ENCODE measurements at places on chromosomes 2 and 18. TPM values are rescaled to one million over a fixed set of nuclear protein-coding genes. Genes with fewer than 3 reads are reported as not detected.

Gene EPAS1
- total RNA-seq, result 50.8 TPM

Gene PRSS56
- total RNA-seq, result not detected

Gene ZEB2
- total RNA-seq, result 22.5 TPM

Gene ABCG5
- not detected for total RNA-seq

Gene UXS1
- 39.9 TPM for total RNA-seq

Gene PGAP1
- total RNA-seq, result 22.5 TPM

Gene EFR3B
- 0.60 TPM for total RNA-seq

Gene KATNAL2
- 1.7 TPM for total RNA-seq

Gene UGT1A1
- total RNA-seq, result not detected

Gene SOX11
- total RNA-seq, result not detected

Gene LYPD6B
- total RNA-seq, result not detected

Gene TUBB8B
- total RNA-seq, result not detected

Gene TUBA3E
- not detected for total RNA-seq

Gene KLHL29
- 4.0 TPM for total RNA-seq

Gene XPO1
- total RNA-seq, result 130 TPM

Gene LANCL1
- 49.1 TPM for total RNA-seq

Gene ASB18
- total RNA-seq, result not detected

Gene RESP18
- total RNA-seq, result not detected

Gene SRD5A2
- total RNA-seq, result not detected

Gene SLC4A3
- total RNA-seq, result not detected

Gene DNAH6
- 1.5 TPM for total RNA-seq

Gene ITSN2
- total RNA-seq, result 72.4 TPM

Gene SPDYA
- 1.5 TPM for total RNA-seq

Gene ALPG
- total RNA-seq, result not detected

Gene SNORC
- 4.1 TPM for total RNA-seq

Gene SPC25
- 25.2 TPM for total RNA-seq

Gene TRIM43
- total RNA-seq, result not detected

Gene FAM228A
- total RNA-seq, result 0.14 TPM

Gene SMAD7
- 21.7 TPM for total RNA-seq

Gene IL1R1
- total RNA-seq, result 14.3 TPM

Gene SP5
- 1.4 TPM for total RNA-seq

Gene FLACC1
- total RNA-seq, result 3.3 TPM

Gene CACNB4
- 0.56 TPM for total RNA-seq

Gene G6PC2
- total RNA-seq, result not detected

Gene ERFE
- 0.60 TPM for total RNA-seq

Gene CIB4
- not detected for total RNA-seq

Gene RBM44
- 1.9 TPM for total RNA-seq

Gene ZNF385B
- total RNA-seq, result not detected

Gene GALNT14
- total RNA-seq, result 0.81 TPM

Gene GYPC
- 144 TPM for total RNA-seq

Gene PARD6G
- not detected for total RNA-seq

Gene CABYR
- 2.1 TPM for total RNA-seq

Gene TCF23
- total RNA-seq, result not detected

Gene COPS7B
- total RNA-seq, result 44.6 TPM

Gene FRZB
- total RNA-seq, result not detected

Gene CNTNAP5
- total RNA-seq, result not detected

Gene CCDC150
- 20.9 TPM for total RNA-seq

Gene ATP8B1
- total RNA-seq, result not detected

Gene EDAR
- 0.28 TPM for total RNA-seq

Gene FTCDNL1
- total RNA-seq, result 1.3 TPM

Gene APCDD1
- total RNA-seq, result not detected

Gene ZSWIM2
- total RNA-seq, result not detected

Gene RAX
- not detected for total RNA-seq

Gene LYG2
- total RNA-seq, result not detected

Gene DSG1
- total RNA-seq, result not detected

Gene LDLRAD4
- 47.2 TPM for total RNA-seq

Gene C2orf80
- not detected for total RNA-seq
